Thymus (tissue), 14 donors: ENCODE measurements at places on chromosomes 2 and 18.
A peak's percentile ranks its signal among the peaks of the same experiment; 100 is the strongest.

DNA sequence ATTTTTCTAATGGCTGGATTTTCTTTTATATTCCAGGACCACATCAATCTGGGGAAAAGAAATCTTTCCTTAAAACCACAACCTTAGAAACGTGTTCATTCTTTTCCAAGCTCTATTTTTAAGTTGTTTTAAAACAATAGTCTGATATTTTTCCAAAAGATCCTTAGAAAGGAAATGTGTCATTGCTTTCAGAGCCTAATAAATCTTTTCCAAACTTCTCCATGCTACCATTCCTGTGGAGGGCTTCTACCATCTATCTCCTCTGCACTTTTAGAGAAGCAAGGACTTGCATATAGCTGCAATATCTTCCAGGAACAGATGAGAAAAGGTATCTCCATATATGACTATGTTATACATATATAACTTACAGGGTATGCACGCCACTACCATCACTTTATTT lies 21.2 kb downstream of the WDFY1 start:
- no peak for DNase-seq

DNA sequence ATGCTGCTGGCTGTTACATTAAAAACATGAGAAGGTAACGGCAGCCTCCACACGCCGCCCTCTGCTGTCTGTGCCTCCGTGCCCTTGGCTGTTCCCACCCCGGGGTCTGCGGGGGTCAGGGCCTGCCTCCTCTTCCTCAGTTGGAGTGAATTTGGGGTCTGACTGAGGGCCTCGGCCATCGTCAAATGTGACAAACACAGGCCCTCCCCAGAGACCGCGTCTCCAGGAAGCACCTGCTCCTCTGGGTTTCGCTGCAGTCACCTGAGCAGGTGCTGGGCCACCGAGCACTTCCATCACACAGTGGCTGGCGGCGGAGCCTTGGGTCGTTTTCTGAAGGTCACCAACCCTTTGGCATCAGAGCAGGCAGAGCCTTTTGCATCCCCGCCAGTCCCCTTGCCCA lies 70.9 kb downstream of the NFATC1 start:
- no peak for DNase-seq

DNA sequence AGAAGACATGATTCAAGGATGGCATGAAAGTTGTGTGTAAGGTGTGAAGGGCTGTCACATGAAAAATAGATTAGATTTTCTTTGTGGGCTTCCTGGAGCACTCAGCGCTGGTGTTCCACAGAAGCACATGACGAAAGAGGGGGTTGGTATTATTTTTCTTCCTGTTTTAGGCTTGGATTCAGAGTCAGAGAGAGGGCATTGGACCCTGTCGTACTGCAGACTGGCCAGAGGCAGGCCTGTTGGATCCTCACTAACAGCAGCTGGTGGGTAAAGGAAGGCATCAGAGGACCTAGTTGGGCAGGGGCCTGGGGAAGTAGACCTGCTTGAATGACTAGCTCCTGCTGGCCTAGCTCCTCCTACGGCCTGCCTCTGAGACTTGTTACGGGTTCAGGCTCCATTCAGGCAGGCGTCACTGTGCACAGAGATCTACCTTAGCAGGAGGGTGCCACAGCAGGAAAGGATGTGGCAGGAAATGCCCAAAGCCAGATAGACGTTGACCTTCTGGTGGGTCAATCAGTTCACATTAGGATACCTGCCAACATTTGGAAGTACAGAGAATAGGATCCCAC lies 13.1 kb downstream of the CTLA4 start:
- no peak for DNase-seq

GRCh38 chr2:70801607-70802263 lies 11.3 kb upstream of the FIGLA start:
- DNase-seq: no peak

GRCh38 chr2:217798743-217799562 lies 203.8 kb downstream of the TNS1 start:
- no peak for DNase-seq

GRCh38 chr2:138893746-138894145 lies 113.6 kb upstream of the NXPH2 start:
- no peak for DNase-seq

- DNase-seq: no peak
These were observed 136.5 kb upstream of the TWIST2 start for GRCh38 chr2:238711346-238711745.

- no peak for DNase-seq
These were observed 802.9 kb upstream of the ID2 start for GRCh38 chr2:7878786-7879482.

- no peak for DNase-seq
These were observed 86.0 kb downstream of the VWA3B start for GRCh38 chr2:98172951-98173350.

DNA sequence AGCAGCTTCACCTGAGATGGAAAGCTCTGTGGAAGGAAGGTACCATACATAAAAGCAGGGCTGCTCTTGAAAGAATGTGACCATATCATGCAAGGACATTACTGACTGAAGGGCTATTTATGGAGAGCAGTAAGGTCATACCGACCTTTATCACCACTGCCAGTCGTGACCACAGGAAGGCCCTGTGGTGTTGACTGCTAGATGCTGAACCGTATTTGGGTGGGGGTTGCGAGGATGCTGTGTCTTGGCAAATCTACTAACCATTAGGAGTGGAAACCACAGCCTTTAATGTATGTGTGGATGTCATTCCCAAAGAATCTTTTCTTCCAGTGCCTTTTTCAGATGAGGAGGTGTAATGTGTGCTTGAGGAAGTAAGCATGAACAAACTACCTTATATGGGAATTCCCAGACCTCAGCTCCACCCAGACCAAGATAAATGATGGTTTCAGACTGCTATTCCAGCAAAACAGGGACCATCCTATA lies 60.8 kb downstream of the LIMS1 start:
- no peak for DNase-seq

DNA sequence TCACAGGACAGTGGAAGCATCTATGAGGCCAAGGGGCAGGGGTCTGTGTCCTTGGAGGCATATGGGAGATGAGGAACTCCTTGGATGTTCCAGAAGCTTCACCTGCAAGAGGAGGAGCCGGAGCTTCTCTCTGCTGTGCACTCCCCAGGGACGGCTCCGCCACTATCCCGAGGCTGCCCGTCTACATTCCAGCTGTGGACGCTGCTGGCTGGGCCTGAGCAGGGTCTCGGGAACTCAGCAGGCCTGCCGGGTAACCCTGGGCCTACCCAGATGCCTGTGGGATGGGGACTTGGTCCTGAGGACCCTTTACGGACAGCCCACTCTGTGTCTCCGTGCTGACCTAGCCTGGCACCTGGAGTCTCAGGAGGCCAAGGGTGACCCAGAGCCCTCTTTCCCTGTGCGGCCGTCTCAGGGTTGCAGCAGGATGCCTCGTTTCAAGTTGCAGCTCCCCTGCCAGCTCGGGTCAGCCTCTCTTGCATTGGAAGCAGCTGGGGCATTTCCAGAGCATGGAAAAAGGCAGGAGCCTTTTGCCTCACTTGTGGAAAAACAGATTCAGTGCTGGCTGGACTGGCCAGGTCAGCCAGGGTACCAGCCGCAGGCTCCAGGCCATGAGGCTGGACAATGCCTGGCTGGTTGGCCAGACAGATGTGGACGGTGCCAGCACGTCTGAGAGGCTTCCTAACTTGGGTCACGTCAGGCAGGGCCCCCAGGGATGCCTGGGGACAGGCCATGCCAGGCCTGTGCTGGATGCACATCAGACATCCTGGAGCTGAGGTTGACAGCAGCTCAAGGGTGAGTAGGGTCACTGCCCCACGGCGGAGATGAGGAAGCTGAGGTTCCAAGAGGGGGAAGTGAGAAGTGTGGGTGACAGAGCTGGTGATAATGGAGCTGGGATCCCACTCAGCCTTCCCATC lies 41.5 kb downstream of the SCTR start:
- no peak for DNase-seq

DNA sequence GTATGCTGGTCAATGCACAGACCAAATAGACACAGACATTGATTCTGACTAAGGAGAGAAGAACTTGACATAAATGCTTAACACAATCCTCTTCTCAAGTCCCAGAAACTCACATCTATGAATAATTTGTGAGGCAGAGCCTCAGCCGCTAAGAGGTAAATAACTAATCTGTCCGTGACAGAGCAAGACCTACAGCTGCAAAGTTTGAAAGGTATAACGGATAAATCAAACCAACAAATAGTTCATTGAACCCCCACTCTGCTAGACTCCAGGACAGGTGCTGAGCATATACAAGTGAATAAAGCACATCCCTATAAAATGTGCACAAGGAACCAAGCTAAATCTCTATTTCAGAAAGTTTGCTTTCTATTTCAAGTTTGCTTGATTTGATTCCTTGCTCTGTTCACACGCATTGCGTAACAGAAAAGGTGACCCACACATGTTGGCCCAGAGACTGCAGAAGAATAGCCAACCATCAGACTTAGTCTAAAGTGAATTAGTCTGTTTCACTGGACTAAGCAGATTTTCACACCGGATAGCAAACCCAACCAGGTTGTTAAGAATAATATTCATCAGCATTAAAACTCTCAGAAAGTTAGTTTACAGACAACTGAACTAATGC lies 51.7 kb downstream of the NCKAP5 start:
- no peak for DNase-seq

GRCh38 chr2:72993147-72993932 lies 76.0 kb downstream of the EMX1 start:
- peak; percentile 75 for DNase-seq

- DNase-seq: no peak
These were observed 94.1 kb upstream of the CD302 start for GRCh38 chr2:159891917-159892730.

- DNase-seq: no peak
These were observed 305.0 kb upstream of the ERBB4 start for GRCh38 chr2:212843409-212844199.

- no peak for DNase-seq
These were observed 217.8 kb downstream of the HAUS1 start for GRCh38 chr18:46321955-46322354.

GRCh38 chr2:40213619-40214018 lies 238.3 kb downstream of the SLC8A1 start:
- DNase-seq: no peak

DNA sequence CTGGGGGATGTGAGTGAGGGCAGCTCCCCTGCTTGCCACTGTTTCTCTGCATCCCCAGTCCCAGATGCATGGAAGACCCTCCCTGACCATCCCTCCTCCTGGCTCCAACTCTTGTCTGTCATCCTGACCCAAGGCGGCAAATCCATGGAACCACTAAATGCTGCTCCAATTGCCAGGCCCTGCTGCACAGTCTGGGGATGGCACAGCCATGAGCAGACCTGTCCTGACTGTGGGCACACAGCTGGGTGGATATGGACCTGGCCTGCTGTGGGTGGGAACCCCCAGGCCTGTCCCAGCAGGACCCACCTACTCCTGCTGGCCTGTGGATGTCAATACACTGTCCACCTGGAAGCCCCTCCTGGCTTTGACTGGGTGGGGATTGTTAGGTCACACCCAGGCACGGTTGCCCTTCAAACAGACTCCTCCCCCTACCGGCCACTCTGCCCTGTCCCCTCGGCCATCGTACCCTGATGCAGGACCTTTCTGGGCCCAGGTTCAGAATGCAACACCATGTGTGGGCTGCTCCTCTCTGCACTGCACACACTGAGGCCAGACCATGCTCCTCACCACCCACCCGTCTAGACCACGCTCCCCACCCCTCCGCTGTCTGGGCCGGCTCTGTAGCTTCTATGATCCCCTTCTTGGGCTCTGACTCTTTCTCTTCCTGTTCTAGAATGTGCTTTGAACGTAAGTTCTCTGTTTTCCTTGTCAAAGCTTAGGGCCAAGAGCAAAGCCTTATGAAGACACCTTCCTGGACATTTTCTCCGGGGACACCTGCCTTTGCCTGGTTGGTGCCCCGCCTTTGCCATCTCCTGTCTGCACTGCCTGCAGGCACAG lies 57.9 kb downstream of the INPP5D start:
- DNase-seq: no peak

DNA sequence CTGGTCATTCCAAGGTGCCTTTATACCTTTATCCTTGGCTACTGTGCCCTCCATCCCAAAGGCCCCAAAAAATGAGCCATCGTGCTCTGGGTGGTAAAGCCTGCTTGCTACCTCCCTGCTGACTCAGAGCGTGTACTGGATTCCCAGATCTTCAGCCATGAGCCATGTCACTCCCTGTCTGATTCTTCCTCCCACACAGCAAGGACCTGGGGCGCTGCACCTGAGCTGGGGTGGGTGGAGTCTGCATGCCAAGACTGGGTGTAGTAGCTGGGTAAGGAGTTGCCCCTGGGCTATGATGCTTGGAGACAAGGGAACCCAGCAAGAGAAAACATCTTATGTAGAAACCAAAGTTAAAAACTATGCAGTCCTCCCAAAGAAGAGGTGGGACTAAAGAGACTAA lies 37.2 kb upstream of the APCDD1 start:
- no peak for DNase-seq

GRCh38 chr2:113776949-113777348 lies 20.5 kb upstream of the SLC35F5 start:
- DNase-seq: no peak

- DNase-seq: no peak
These were observed 41.4 kb downstream of the FECH start for GRCh38 chr18:57544936-57545660.

DNA sequence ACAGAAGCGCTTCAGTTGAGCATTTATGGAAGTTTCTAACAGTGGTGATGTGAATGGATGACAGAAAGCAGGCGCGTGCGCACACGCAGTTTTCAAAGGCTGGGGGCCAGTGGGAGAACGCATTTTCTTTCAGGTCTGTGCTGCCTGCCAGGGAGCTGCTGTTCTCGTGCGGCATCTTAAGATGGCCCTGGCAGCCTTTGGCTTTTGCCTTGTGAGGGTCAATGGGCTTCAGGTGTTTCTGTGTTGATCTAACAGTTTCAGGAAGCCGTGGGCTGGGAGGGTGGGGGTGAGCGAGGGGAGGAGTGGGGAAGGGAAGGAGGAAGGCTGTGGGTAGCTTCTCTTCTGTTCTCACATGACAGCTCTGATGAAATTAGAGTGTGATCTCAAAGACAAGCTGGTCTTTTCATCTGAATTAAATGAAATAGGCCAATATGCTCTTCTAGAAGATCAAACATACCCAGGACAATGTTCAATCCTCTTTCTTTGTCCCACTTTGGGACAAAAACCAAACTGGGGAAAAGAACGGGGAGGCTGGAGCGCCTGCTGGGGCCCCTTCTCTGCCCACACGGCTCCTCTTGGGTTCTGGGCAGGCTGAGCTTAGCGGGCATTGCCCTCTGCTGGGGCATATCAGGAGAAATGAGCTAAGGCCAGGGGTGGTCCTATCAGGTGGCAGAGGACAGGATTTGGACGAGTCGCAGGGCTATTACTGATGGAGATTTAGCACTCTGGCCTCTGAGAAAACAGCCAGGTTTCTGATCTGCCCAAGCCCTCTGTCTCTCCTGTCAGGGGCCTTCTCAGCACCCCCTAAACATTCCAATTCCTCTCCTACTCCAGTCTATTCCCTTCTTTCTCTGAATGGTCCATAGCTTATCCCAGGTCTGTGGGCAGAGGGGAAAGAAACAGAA lies 126.2 kb upstream of the LGALSL start:
- DNase-seq: peak; percentile 27
